ENCODE measurements at places on chromosomes 4 and X.

GRCh38 chr4:151227731-151228130 lies 49.2 kb upstream of the PRSS48 start:
- DNase-seq, result no peak

DNA sequence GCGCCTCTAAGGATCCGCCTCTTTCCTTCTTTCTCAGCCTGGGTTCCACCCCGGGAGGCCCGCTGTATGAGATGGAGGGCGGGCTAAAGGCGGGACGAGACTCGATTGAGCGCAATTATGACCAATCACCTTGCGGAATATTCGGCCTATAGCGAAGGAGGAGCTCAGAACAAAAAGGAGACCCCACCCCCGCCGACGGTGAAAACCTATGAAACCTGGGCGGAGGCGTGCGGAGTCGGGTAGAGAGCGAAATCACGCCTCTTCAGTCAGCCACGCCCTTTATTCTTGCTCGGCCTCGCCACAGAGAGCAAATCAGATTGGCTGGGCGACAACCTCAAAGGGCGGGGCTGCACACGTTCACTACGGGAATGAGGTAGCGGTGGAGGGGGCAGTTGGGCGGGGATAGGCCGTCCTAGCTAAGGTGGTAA lies 615 bp upstream of the CDK16 start:
- DNase-seq, result peak; percentile 95

GRCh38 chrX:153477901-153478300 lies 7.5 kb upstream of the HAUS7 start:
- DNase-seq, result no peak

DNA sequence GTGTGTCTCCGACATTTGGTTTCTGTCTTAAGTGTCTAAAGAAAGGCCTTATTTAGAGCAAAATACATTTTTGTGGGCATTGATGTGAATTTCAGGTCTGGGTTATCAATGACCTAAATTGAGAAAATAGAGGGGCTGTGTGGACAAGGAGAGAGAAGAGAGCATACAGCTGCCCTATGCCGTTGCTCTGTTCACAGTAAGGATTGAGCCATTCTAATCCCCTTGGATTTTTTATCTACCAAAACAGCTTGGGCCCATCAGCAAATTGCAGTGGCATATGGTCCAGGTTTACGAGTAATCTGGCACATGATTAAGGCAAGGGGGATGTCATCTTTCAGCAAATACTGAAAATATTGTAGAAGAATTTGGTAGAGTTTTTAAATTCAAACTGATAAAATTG lies 210.2 kb downstream of the ANTXR2 start:
- DNase-seq, result no peak

DNA sequence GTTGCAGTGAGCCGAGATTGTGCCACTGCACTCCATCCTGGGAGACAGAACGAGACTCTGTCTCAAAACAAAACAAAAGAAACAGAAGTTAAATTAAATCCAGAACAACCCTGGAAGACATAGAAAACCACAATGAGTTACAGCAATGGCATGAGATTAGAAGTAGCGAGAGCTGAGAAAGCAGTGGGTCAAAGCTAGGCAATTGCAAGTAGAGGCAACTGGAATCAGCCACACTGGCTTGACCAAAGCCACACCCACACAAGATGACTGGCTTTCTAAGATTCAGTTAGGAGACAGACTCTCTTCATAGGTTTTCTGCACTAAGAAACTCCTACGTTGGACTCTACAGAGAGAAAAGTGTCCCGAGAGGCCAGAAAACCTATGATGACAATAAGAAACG lies 443.0 kb downstream of the GPM6A start:
- no peak for DNase-seq

GRCh38 chrX:116204932-116205331 lies 34.4 kb downstream of the AGTR2 start:
- peak; percentile 8 for DNase-seq

All from K562 (cell line).